Fibroblast of lung (primary cell): ENCODE measurements at places on chromosomes 5 and 9.

- H3K27ac ChIP-seq, result no peak overlapping the region
- H3K4me3 ChIP-seq, result no peak overlapping the region
- H3K36me3 ChIP-seq, result no peaks in the 10 kb centered on the region
- DNase-seq, result no peak
- H3K4me1 ChIP-seq, result no peaks in the 10 kb centered on the region
- no peaks in the 10 kb centered on the region for H3K27me3 ChIP-seq
These were observed 49.8 kb upstream of the PHYKPL start for GRCh38 chr5:178282391-178282790.

DNA sequence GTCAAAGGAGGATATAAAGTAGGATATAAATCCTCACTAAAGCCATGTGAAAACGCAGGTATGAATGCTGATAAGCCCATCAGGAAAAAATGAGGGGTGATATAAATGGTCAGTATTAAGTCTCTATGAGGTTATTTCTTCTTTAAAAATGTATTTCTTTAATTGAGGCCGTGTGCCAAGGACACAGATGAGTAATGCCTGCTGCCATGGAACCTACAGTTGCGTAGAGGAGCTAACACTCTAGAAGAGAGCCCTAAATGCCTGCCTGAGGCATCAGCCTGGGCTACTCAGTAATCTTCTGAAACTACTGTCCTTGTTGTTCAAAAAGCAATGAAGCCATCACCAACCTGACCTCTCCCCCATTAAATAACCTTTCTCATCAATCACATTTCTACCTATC lies 84.9 kb downstream of the KLHL3 start:
- no peak overlapping the region for H3K4me3 ChIP-seq
- H3K27ac ChIP-seq, result no peak overlapping the region
- no peaks in the 10 kb centered on the region for H3K27me3 ChIP-seq
- no peaks in the 10 kb centered on the region for H3K4me1 ChIP-seq
- peak; percentile 7 for DNase-seq

GRCh38 chr9:108727580-108728111 lies 128.1 kb downstream of the ACTL7B start:
- no peaks in the 10 kb centered on the region for H3K36me3 ChIP-seq
- no peaks in the 10 kb centered on the region for H3K4me1 ChIP-seq
- H3K27ac ChIP-seq, result no peak overlapping the region
- H3K27me3 ChIP-seq, result no peaks in the 10 kb centered on the region
- H3K4me3 ChIP-seq, result no peak overlapping the region

DNA sequence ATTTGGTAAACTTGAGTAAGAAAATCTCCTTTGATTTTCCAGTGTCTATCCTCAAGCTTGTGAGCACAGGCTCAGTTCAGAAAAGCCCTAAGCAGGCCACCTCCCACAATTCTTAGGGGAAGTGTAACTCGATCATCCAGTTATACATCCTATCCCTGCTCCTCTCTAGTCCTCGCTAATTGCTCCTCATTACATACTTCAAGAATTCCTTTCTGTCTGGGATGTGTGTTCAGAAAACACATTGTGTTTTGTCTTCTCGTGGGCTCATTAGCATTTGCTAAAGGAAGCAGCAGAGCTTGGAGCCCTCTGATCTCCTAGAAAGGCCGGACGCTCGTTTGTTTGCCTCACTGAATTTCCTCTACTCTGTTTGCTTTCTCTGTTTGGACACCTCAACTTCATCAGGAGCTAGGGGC lies 268.2 kb upstream of the RFX3 start:
- DNase-seq, result peak; percentile 72
- no peak overlapping the region for H3K4me3 ChIP-seq
- H3K27ac ChIP-seq, result no peak overlapping the region
- no peaks in the 10 kb centered on the region for H3K27me3 ChIP-seq
- no peaks in the 10 kb centered on the region for H3K4me1 ChIP-seq
